MM.1S (cell line): ENCODE measurements at places on chromosomes 3 and 15.
A peak's percentile ranks its signal among the peaks of the same experiment; 100 is the strongest.

DNA sequence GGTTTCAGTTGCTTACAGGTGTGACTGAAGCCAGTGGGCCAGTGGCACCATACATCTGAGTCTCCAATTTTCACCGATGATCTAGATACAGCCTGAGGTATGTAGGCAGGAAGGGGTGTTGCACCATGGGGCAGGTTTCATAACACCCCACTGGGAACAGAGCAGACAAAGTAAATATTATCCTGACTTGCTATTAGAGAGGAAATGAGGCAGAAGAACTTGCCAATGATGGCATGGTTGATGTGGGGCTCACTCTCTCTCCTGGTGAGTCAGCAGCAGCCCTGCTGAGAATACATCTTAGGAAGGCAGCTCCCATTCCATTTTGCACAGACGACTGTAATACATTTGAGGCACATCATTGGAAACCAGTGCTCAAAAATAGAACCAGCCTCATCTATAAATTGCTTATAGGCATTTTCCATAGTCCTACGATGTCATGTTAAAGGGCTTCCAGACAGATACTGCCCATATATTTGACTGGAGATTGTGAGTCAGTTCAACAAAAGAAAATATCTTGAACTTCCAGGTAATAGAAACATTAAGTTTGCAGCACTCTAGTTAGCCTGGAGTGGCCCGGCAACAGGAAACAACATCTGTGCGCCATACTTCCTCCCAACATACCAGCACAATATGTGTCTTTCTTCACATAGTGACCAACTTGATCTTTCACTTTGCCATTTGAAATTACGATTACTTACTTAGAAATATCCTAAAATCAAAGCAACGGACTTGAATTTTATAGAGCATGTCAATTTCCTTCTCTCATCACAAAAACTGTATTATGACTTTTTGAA is 175.5 kb downstream of the NECTIN3 start:
- DNase-seq: no peak

DNA sequence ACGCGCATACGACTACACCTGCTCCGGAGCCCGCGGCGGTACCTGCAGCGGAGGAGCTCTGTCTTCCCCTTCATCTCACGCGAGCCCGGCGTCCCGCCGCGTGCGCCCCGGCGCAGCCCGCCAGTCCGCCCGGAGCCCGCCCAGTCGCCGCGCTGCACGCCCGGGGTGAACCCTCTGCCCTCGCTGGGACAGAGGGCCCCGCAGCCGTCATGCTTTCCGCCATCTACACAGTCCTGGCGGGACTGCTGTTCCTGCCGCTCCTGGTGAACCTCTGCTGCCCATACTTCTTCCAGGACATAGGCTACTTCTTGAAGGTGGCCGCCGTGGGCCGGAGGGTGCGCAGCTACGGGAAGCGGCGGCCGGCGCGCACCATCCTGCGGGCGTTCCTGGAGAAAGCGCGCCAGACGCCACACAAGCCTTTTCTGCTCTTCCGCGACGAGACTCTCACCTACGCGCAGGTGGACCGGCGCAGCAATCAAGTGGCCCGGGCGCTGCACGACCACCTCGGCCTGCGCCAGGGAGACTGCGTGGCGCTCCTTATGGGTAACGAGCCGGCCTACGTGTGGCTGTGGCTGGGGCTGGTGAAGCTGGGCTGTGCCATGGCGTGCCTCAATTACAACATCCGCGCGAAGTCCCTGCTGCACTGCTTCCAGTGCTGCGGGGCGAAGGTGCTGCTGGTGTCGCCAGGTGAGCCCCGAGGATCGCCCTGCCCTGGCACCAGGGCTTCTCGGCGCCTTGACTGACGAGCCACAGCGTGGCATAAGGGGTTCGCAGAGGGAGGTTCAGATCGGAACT is 420 bp downstream of the SLC27A2 start:
- peak; percentile 68 for DNase-seq

DNA sequence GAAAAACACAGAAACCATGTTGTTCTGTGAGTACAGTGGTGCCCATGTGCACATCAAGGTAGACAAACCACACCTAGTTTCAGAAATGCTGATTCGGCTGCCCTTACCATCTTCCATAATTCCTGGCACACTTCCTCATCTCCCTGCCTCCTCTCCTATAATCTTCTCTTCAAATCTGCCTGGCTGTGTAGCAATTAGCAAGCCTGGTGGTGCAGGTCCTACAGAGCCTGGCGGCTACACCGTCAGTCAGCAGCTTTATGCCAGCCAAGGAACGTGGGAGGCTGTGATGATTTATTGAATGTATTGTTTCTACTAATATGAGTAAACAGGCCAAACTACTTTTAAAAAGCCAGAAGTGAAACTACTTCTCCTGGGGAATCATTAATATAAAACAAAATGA is 106.8 kb downstream of the SEMA6D start:
- DNase-seq: no peak

GRCh38 chr15:101065570-101066221 is 146.5 kb downstream of the LRRK1 start:
- DNase-seq: no peak

- no peak for DNase-seq
Measured at GRCh38 chr15:70526974-70527325, 236.4 kb downstream of the UACA start.
